ENCODE measurements at places on chromosomes 3 and 15.

GRCh38 chr15:99312228-99312627 lies 60.9 kb downstream of the LRRC28 start:
- no peak for DNase-seq

DNA sequence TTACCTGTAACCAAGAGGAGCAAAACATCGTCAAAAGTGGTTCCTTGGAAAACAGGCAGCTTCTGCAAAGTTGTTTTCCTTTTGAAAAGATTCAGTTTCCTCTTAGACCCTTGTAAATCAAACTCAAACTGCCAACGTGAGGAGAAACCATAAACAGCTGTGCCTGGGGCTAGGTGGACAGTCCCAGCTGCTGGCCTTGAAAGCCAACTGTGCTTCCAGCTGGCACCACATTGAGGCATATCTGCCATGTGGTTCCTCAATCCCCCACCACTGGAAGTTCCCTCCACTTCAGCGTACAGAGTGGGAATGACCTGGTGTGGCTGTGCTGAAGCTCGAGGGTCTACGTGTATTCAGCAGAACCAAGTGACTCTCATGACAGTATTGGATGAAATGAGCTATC lies 40.9 kb downstream of the HRH1 start:
- DNase-seq, result no peak

GRCh38 chr15:74489518-74490338 lies 28.8 kb upstream of the UBL7 start:
- DNase-seq, result peak; percentile 77

GRCh38 chr3:138938877-138939560 lies 7.9 kb downstream of the FOXL2 start:
- no peak for DNase-seq

GRCh38 chr15:66132251-66132816 lies 121.2 kb downstream of the MEGF11 start:
- no peak for DNase-seq

DNA sequence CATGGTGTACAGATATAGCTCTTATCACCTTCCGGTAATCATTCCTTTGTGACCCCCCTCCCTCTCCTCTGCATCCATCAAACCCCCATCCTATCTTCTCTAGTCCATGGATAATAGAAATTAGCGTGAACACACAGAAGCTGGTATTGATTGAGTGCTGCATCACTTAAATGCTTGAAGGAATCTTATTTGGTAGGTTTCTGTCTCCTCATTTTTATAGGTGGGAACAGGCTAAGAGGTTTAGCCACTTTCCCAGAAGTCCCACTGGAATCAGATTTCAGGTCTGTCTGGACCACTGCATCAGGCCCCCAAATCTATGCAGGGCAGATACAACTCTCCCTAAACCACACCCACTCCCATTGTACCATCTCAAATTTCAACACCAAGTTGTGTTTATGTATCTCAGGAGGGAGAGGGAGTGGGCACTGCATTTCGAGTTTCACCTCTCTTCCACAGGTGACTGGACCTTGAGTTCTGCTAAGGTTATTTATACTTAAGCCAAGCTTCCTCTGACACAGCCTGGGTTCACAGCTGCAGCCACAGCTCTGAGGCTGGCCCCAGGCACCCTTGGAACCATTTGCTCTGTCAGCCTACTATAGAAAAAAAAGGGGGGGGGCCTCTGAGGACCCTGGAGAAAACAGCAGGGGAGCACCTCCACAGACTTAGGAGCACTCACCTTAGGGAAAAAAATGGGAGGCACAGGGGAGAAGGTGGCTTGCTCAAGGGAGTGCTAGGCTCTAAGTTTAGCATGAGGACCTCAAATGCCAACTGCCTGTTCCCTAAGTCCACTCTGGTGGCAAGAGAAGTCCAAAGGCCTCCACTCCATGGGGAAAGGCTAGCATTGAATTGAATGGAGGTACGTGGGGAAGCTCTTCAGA lies 2.1 kb upstream of the NMB start:
- no peak for DNase-seq

DNA sequence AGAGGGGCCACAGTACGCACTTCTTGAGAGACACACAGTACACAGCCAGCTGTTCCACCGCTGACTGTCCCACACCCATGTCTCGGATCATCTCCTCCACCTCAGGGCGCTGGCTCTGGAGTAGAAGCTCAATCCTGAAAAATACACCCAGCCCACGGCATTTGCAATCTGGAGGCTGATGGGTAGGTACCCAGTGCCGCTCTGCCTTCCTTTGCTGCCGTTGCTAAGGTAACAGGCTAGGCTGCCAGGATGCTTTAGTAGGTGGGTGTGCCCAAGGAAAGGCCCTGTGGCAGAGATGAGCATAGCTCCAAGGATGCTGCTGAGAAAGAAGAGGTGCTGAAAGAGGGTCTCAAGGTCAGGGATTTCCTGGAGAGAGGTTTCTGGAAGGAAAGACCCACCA lies 14.6 kb downstream of the TRAIP start:
- no peak for DNase-seq

- DNase-seq, result no peak
These were observed 52.3 kb downstream of the GABRB3 start for GRCh38 chr15:26720546-26720945.

GRCh38 chr15:54321426-54321825 lies 343.2 kb downstream of the UNC13C start:
- DNase-seq, result no peak

DNA sequence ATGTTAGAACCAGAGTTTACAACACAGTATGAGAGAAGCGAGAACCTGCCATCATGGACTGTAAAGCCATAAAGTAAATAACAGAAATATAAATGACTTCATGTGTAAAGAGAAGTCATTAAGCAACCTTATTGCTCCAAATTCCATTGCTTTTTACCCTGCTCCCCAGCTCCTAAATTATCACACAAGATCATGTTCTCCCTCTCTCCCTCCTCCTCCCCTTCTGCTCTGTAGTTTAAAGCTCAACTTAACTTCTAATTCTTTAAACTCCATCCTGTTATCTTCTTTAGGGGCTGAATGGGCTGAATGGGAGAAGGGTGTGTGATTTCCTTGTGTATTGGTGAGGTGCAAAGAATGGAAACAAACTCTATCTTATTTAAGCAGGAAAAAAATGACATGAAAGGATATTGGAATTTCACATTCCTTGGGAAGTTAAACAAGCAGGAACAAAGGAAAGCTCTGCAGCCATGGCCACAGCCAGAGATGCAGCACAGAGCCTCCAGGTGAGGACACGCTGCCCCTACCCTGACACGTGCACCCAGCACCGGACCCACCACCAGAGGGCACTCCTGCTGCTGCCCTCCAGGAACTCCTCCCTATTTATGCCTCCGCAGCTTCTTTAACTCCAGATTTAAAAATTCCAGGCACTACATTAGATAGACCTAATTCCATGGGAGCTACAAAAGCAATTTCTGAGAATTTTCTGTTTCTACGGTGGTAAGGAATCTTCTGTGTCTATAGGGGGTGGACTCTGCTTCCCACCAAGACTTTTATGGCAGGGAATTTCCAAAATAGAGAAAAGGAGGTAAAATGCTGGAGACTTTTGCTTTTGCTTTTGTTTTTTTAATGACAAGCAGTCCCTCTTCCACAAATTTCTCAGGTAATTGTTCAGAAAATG lies 76.9 kb upstream of the ABI3BP start:
- peak; percentile 72 for DNase-seq

DNA sequence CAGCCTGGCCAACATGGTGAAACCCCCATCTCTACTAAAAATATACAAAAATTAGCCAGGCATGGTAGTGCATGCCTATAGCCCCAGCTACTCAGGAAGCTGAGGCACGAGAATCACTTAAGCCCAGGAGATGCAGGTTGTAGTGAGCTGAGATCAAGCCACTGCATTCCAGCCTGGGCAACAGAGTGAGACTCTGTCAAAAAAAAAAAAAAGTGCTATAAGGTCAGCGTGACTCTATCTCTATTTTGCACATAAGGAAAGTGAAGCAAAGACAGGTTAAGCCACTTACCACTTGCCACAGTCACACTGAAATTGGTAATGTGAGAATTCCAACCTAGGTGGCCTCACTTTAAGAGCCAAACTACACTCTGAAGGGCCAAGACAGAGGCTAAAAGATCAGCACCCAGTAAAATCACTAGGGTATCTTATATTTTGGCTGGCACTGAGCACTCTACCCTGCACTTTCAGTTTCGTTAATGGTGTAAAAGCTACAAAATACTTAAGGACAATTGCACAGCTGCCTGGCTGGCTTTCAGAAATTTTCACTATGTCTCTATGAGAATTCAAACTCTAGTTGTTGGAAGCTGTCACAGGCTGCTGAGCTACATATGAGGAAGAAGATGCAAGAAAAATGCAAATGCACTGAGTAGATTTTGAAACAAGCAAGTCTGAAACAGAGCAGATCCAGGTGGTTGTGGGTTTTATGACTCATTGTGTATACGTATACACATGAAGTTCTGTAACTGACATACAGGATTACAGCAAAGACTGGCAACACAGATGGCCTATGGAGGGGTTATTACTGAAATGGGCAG lies 32.7 kb downstream of the TRANK1 start:
- DNase-seq, result no peak

DNA sequence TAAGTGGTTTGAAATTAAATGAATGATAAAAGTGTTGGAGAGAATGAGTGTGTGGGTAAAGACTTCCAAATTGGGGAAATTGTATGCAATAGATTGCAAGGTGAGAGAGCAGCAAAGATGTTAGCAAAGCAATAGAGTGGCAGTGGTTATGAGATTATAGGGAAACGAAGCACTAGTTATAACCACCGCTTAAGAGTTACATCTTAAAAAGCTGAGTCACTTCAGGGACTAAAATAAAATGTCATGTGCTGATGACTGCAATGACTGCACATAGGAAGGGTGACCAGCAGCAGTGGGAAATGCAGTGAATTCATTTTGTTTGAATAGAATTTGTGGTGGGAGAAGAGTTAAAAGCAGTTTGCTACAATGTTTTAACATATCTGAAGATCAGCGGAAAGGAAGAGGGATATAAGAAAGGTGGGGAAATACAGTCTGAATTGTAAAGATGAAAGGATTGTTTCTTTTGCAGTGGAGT lies 127.3 kb downstream of the RAP2B start:
- peak; percentile 86 for DNase-seq

DNA sequence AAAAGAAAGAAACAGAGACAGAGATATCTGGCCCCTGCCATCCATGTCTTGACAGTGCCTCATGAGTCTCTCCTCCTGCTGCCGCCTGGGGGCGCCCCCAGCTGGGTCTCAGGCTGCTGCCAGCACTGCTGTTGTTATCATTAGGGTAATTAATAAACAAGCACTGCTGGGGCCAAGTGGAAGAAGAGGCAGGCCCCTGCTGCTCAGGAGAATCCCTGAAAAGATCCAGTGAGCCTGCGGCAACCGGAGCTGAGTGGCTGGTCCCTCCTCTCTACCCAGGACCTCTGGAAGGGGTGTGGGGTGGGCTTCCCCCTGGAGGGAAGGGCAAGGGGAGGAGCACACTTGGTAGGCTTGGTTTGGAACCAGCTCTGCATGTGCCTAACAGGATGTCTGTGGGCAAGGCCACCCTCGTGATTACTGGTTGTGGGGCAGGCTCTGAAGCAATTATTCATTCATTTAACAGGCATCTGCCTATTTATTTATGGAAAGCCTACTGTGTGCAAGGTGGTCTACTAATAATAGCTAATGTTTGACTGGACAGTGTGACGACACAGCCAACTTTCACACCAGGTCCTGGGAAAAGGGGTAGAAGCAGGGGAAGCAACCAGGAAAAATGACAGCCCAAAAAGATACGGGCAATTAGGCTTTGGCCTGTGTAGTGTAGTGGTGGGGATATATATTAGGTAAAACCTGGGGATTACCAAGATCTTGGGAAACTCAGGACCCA lies 1.2 kb upstream of the TYRO3 start:
- peak; percentile 91 for DNase-seq

DNA sequence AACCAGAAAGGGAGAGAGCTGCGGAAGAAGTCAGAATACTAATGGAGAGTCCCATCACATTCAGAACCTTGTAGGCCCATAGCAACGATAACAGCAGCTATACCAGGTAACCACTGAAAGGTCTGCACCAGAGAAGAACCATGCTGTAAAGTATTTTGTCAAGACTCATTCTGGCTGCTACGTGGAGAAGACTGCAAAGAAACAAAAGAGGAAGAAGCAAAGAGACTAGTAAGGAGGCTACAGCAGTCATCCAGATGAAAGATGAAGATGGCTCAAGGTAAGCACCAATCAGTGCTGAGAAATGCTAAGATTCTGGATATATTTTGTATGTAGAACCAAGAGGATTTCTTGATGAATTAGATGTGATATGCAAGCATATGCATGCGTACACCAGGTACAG lies 39.6 kb downstream of the ACAP2 start:
- DNase-seq, result no peak

DNA sequence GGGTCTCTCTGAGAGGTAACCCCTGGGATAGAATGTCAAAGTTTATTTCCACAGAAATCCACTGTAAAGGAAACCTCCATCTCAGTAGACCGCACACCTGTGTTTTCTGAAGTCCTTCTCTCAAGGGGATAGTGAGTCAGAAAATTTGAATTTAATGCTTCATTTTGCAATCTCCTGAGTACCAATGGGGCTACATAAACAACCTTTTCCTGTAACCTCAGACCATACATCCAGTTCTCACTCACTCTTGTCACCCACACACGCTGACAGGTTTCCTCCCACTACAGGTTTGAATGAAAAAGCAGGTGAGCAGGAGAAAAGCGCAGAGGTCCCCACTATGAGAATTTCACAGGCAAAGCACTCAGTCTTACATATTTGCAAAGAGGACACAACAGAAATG lies 165.3 kb upstream of the MCTP2 start:
- DNase-seq, result no peak

- DNase-seq, result no peak
These were observed 61.9 kb downstream of the ZNF609 start for GRCh38 chr15:64522226-64522823.

DNA sequence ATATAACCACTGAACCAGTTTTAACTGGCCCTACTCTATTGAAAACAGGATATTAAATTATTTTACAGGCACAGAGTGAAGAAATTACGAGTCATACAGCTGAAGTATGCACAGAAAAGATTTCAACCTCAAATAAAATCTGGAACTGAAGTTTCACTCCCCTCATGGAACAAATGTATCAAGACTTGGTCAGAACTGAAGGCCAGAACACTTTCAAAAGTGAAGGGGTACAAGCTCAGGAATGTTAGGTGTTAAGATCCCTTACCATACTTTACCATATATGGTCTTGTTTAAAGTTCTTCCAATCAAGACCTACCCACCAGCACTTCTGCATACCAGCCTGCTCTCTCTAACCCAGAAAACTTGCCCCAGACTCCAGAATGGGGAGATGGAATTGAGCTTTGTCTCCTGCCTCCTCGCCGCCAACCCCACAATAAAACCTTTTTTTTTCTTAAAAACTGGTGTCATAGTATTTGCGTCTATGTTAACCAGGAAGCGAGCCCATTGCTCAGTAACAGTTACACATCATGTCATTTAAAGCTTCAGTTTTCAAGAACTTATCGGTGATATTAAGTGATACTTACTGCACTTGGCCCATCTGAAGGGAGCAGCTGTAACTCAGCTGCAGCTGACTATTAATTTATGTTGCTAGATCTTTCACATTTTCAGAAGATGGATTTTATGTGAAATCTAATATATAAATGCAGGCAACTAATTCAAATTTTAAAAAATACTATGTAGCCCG lies 59.9 kb downstream of the OXSM start:
- DNase-seq, result no peak

GRCh38 chr3:13023235-13023970 lies 49.8 kb downstream of the IQSEC1 start:
- DNase-seq, result no peak

- DNase-seq, result no peak
These were observed 190.2 kb downstream of the NR1D2 start for GRCh38 chr3:24135280-24135679.

- no peak for DNase-seq
These were observed 41.5 kb upstream of the TBL1XR1 start for GRCh38 chr3:177238686-177239216.

GRCh38 chr3:51395493-51396213 lies 4.6 kb downstream of the RBM15B start:
- no peak for DNase-seq

GRCh38 chr3:139534455-139534812 lies 5.1 kb downstream of the RBP1 start:
- DNase-seq, result no peak

All from SK-MEL-5 (cell line).